Left kidney (tissue), 8 donors: ENCODE measurements at places on chromosomes 5 and 9. TPM values are rescaled to one million over a fixed set of nuclear protein-coding genes. Genes with fewer than 3 reads are reported as not detected.

The LMAN2 gene
- 118 TPM for polyA plus RNA-seq

The PTPRD gene
- 145 TPM for polyA plus RNA-seq

The SPDL1 gene
- 48.8 TPM for polyA plus RNA-seq

The PCDHGA1 gene
- polyA plus RNA-seq = 1.1 TPM

The SPATA31C1 gene
- 0.58 TPM for polyA plus RNA-seq

The OSMR gene
- polyA plus RNA-seq = 10.7 TPM

The OBP2B gene
- polyA plus RNA-seq = not detected

The OR1J2 gene
- polyA plus RNA-seq = not detected

The TAF11L10 gene
- polyA plus RNA-seq = not detected

The RASA1 gene
- polyA plus RNA-seq = 58.2 TPM

The CNTFR gene
- 34.6 TPM for polyA plus RNA-seq

The CDKN2B-AS1 gene
- 0.32 TPM for polyA plus RNA-seq
